DMS79 treated with DMSO at 0.1 percent for 48 hours (cell line): ENCODE measurements at places on chromosomes 2 and 18.

DNA sequence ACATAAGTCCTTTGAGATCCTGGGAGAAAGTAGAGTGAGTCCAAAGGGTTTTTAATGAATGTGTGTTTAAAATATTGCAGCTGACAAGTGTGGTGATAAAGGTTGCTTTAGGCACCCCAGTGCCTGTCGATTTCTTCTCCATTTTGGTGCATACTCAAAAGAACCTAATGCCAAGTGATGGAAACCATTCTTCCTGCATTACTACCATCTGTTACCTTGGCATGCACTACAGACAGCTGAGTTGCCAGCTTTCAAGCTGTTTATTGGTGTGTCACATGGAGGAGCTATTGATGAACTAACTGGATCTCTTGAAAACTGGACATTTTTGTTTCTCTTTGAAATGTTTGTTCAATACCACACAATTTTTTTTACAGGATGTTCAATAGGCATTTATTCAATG is 350.0 kb downstream of the AKAIN1 start:
- no peak for DNase-seq

DNA sequence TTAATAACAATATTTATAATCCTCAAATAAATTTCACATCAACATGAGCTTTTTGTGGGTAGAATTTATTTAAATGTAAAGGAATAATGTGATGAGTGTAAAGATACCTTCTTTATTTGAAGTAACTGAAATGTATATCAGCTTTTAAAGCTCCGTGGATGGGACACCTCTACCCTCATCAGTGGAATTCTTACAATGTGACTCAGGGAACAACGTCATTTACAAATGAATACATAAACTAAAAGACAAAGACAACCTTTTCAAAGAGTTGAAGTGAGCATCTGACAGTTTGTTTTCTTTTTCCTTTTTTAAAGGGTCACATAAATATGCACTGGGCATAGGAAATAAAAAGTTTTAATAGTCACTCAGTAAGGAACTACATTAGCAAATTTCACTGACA is 1127.0 kb upstream of the CRIM1 start:
- no peak for DNase-seq

- DNase-seq = no peak
Measured at GRCh38 chr2:122009561-122009960, 254.1 kb downstream of the TSN start.

DNA sequence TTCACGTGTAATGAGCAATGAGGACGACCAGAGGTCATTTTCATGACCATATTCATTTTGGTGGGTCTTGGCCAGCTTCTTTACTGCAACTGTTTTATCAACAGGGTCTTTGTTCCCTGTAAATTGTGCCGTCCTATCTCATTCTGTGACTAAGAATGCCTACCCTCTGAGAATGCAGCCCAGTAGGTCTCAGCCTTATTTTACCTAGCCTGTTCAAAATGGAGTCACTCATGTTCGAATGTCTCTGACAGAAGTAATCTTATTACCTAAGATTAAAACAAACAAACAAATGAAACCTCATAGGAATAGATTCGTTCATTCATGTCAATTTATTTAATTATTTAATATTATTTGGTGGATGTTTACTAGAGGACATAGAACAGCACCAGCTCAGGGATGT is 714.8 kb downstream of the ADCYAP1 start:
- no peak for DNase-seq

DNA sequence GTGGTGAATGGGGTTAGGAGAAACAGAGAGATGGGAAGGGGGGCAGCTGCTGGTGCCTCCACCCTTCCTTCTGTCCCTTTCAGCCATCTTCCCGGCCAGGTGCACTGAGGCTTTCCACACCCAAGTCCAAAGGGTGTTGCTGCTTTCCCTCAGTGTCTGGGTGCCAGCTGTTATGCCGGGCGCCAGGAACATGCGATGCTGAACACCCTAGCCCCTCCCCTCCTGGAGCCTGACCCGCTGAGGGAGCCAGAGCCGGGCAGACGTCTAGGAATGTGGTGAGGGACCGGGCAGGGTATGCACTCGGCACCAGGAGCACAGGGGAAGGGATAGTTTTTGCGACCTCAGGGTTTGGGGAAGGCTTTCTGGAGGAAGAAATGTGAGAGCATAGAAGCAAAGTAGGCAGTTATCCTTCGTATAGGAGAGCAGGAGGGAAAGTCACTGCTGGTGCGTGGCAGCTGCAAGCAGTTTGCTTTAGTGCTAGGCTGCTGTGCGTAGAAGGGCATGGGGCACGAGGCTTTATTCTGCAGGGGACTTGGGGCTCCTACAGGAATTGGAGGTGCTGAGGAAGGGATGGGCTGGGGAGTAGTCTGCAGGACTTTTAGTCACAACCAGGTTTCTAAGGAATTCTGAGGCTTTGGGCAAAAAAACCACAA is 147.7 kb downstream of the TSN start:
- DNase-seq = no peak

DNA sequence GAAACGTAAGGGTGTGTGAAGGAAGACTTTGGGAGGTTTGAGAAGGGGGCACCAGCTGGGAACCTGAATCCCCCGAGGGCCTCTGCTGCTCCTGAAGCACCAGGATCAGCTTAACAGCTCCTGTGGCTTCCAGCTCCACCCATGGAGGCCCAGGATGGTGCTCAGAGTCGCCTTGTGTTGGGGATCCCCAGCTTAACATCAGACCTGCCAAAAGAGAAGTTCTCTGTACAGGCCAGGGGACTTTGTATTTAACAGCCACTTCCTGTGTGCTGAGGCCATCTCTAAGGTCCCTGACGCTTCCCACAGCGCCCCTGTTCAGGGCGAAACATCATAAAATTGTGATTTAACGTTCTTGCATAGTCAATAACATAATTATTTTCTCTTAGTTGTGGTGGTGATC is 77.5 kb downstream of the NCK2 start:
- no peak for DNase-seq

DNA sequence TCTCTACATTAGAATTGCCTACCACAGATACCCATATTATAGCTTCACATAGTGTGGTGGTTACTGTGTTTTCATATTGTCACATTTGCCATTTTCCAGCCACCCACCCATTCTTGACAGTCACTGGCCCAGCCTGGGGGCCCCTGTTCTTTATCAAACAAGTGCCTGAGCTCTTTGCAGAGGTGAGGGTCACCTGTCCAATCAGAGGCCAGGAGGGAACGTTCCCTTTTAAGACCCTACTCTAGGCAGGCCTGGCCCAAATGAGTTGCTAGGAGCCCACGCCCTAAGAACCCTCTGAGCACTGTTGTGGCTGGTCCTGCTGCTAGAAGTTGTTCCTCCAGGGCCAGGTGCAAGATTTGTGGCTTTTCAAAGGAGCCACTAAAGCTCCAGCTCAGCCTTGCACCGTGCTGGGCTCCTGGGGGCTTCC is 5.2 kb downstream of the IL37 start:
- DNase-seq = no peak

DNA sequence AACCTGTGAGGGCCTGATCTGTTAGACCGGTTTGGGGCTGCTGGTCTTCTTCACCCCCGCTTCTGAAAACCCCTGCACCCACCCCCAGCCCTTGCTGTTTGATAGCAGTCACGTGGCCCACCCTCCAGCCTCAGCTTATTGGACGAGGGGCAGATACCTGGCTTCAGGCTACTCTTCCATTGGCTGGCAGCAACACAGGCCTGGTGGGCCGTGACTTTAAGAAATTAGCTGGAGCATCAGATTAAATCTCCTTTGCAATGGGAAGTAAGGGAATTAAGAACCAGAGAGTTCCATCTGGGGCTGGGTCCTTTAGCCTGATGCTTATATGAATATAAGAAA is 107.3 kb downstream of the KLHL29 start:
- DNase-seq = no peak

- DNase-seq = no peak
Measured at GRCh38 chr2:236082061-236082460, 86.1 kb downstream of the GBX2 start.

DNA sequence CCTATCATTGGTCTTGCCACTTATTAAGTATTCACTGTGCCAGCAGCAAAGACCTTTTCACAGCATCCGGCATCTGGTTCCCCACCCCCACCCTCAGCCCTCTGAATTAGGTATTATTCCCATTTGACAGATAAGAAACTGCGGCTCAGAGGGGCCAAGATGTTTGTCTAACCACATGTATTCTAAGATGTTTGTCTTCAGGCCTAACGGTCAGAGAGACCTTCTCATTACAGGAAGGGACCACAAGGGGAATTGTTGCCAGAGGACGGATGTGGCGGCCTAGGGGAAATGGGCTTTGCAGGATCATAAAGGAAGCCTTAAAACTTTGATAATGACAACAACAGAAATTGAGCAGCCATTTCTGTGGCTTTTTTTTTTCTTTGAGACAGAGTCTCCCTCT is 16.6 kb downstream of the NPPC start:
- no peak for DNase-seq

GRCh38 chr2:40668425-40668824 is 216.5 kb upstream of the SLC8A1 start:
- no peak for DNase-seq

DNA sequence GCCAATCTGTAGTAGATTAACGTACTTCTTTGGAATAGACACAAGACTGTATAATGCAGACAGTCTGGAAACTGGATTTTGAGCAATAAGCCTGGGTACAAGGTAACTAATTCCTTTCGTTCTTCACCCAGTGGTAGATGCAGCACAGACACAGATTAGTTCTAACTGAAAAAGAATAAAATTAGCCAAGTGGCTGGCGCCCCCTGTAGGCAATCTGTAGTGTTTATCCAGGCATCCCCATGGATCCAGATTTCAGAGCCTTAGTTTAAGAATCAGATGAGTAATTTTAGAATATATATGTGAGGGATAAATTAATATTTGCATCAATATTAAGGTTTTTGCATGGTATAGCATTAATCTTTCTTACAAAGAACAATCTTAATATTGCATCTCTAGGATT is 563.9 kb downstream of the DCC start:
- no peak for DNase-seq

GRCh38 chr2:241225545-241225944 is 37.1 kb downstream of the ANO7 start:
- no peak for DNase-seq

- no peak for DNase-seq
Measured at GRCh38 chr18:23209031-23209430, 73.7 kb downstream of the CABLES1 start.
